Progenitor cell of endocrine pancreas (in vitro differentiated cells): ENCODE measurements at places on chromosomes 4 and X.

DNA sequence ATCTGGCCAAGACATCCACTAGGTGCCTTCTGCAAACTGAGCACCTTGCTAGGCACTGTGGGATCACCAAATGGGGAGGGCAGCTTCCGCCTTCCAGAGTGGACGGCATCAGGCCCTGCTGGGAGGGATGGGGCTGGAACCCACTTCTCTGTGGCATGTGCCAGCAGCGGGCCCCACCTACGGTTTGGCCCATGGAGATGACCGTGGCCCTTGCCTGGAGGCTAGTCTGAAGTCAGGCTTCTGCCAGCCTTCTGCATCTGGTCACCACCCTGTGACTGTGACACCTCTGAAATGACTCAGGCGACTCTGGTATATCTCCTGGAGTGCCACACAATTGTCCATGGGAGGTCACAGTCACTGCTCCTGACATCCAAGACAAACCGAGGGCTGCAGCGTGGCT, 7.2 kb downstream of the SSR4 start:
- H3K4me3 ChIP-seq: no peak overlapping the region
- H3K27ac ChIP-seq: no peak overlapping the region
- H3K36me3 ChIP-seq: no peaks in the 10 kb centered on the region
- H3K4me1 ChIP-seq: no peaks in the 10 kb centered on the region

- no peak overlapping the region for H3K4me3 ChIP-seq
- H3K27me3 ChIP-seq: peaks cover 5% of the 10 kb centered on the region
- H3K36me3 ChIP-seq: no peaks in the 10 kb centered on the region
- no peak overlapping the region for H3K27ac ChIP-seq
- DNase-seq: no peak
These were observed 24.8 kb upstream of the SMARCA5 start for GRCh38 chr4:143488687-143489086.

DNA sequence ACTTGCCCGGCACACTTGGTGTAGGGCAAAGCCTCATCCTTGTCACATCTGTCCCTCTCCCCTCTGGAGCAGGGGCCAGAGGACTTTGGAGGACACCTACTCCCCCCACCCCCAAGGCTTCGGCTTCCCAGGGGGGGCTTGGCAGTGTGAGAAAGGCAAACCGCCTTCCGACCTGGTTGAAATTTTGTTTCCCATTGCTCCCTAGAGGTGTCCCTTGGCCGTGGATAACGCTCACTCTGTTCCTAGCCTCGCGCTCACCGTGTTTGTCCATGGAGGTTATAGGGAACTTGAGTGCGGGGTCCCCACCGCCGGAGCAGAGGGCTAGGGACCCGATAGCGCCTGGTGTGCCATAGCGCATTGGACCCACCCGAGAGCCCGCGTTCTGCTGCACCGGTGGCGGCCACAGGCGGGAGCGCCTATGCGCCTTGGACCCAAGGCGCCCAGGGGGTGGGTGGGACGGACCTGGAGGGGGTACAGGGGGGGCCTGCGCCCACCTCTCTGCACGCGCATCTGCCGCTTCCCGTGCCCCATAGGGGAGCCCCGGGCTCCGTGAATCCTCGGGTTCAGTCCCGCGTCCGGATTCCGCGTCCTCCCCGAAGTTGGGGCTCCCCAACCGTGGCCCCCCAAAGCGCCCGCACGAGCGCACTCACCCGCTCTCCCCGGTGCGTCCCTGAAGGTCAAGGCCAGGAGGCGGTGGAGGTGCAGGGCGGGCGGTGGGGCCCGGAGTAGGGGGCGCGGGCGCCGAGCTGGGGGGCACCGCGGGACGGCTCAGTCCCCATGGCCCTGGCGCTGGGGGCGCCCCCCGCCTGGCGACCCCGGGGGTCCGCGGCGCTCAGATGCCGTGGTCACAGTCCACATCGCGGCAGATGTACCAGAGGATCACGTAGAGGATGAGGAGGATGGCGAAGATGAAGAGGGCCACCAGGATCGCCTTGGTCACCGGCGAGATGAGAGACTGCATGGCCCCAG, 82.7 kb upstream of the DHRSX start:
- no peaks in the 10 kb centered on the region for H3K36me3 ChIP-seq
- peak overlapping the region; percentile 20 for H3K4me3 ChIP-seq
- DNase-seq: no peak
- H3K4me1 ChIP-seq: peaks cover 9% of the 10 kb centered on the region
- peaks cover 67% of the 10 kb centered on the region for H3K27me3 ChIP-seq

DNA sequence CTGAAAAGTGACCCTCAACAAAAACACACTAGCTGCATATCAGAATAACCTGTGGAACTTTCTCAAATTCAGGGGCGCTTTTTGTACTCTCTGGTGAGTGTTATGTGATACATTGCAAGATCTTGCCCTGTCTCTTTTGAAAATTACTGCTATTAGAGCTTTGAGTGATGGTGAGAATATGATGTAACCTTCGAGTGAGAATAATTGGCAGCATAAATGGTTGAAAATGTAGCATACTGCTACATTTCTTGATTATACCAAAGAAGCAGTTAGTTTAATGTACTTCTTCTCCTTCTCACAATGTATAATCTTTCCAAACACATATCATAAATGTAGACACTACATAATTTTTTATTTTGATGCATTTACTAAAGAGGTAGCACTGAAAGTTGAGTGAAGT, 882.9 kb downstream of the FSTL5 start:
- DNase-seq: no peak
- no peaks in the 10 kb centered on the region for H3K27me3 ChIP-seq
- no peak overlapping the region for H3K4me3 ChIP-seq
- no peaks in the 10 kb centered on the region for H3K36me3 ChIP-seq
- peaks cover 9% of the 10 kb centered on the region for H3K4me1 ChIP-seq

DNA sequence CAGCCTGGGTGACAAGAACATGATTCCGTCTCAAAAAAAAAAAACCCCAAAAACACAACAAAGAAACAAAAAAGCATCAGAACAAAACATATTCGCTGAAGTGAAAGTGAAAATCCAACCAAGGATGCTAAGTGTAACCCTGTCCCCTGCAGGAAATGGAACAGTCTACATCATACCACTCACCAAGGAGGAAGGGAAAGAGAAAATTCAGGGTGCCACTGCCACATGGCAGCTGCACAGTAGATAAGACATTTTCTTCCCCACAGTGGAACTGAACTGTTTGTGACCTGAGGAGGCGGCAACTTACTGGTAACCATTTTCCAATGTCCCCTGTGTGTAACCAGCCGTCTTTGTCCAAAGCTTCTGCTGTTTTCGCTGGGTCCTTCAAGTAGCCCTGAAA, 28.2 kb upstream of the CENPU start:
- no peak for DNase-seq
- no peaks in the 10 kb centered on the region for H3K36me3 ChIP-seq
- no peak overlapping the region for H3K27ac ChIP-seq
- H3K4me3 ChIP-seq: no peak overlapping the region
- H3K27me3 ChIP-seq: peaks cover 3% of the 10 kb centered on the region

GRCh38 chr4:44662623-44663005, 11.2 kb upstream of the YIPF7 start:
- H3K27me3 ChIP-seq: no peaks in the 10 kb centered on the region
- no peak for DNase-seq
- peaks cover 2% of the 10 kb centered on the region for H3K4me1 ChIP-seq

- no peak for DNase-seq
- peaks cover 13% of the 10 kb centered on the region for H3K4me1 ChIP-seq
- no peak overlapping the region for H3K4me3 ChIP-seq
- no peak overlapping the region for H3K27ac ChIP-seq
- H3K36me3 ChIP-seq: no peaks in the 10 kb centered on the region
These were observed 3.2 kb downstream of the KDR start for GRCh38 chr4:55122235-55122634.

GRCh38 chr4:165384598-165384997, 5.8 kb downstream of the CPE start:
- H3K27me3 ChIP-seq: no peaks in the 10 kb centered on the region
- H3K36me3 ChIP-seq: no peaks in the 10 kb centered on the region
- H3K27ac ChIP-seq: no peak overlapping the region
- H3K4me3 ChIP-seq: no peak overlapping the region
- peaks cover 16% of the 10 kb centered on the region for H3K4me1 ChIP-seq

- no peaks in the 10 kb centered on the region for H3K27me3 ChIP-seq
- H3K4me1 ChIP-seq: peaks cover 1% of the 10 kb centered on the region
- H3K4me3 ChIP-seq: no peak overlapping the region
- peaks cover 2% of the 10 kb centered on the region for H3K36me3 ChIP-seq
- H3K27ac ChIP-seq: no peak overlapping the region
These were observed 50.5 kb downstream of the RHOH start for GRCh38 chr4:40247350-40247749.

GRCh38 chrX:132712350-132712749, 223.5 kb upstream of the MBNL3 start:
- no peaks in the 10 kb centered on the region for H3K27me3 ChIP-seq
- no peaks in the 10 kb centered on the region for H3K36me3 ChIP-seq
- H3K4me3 ChIP-seq: no peak overlapping the region

DNA sequence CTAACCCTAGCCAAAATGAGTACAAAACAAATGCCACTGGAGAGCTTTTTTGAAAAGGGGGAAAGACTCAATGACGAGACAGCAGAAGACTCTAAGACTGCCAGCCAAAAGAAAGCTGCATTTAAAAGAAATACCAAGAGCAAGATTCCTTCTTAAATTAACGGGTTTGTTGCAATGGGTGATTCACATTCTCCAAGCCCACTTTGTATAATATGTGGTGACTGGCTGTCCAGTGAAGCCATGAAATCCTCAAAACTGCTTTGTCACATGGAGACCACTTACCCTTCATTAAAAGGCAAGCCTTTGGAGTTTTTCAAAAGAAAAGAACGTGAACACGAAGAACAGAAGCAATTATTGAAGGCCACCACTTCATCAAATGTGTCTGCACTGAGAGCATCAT, 68.2 kb downstream of the MRPL1 start:
- H3K27ac ChIP-seq: no peak overlapping the region
- H3K4me3 ChIP-seq: no peak overlapping the region
- H3K4me1 ChIP-seq: no peaks in the 10 kb centered on the region
- H3K27me3 ChIP-seq: no peaks in the 10 kb centered on the region

DNA sequence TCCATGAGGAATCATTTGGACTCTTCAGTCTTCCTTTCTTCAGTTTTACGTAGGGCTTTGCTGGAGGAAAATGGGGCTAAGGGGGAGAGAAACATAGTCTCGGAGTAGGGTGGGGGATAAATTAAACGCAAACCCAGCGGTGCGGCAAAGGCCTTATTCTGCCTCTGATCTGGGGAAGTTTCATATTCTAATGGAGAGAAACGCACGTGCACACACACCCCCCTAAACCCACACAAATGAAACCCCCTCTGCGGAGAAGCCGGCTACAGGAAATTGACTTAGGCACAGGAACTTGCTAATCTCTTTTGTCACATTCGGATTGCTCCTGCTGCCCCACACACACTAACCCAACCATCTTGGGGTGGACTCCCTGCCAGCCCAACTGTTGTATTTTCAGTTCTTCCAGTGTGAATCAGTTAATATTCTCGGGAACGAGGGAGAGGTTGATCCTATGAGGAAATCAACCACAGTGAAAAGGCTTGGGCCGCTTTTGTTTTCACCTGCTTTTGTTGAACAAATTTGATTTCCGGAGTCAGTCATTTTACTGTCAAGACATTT, at the start of gene RHOH:
RHOH (plus strand) TSS at position 308 of the 558 bp plus-strand sequence. CDS start 46,356 bp downstream, outside the sequence.
- H3K27me3 ChIP-seq: no peaks in the 10 kb centered on the region
- peak within 1 kb of the TSS; percentile 81 for H3K27ac ChIP-seq
- DNase-seq: no peak
- peaks cover 32% of the 10 kb centered on the region for H3K4me1 ChIP-seq

DNA sequence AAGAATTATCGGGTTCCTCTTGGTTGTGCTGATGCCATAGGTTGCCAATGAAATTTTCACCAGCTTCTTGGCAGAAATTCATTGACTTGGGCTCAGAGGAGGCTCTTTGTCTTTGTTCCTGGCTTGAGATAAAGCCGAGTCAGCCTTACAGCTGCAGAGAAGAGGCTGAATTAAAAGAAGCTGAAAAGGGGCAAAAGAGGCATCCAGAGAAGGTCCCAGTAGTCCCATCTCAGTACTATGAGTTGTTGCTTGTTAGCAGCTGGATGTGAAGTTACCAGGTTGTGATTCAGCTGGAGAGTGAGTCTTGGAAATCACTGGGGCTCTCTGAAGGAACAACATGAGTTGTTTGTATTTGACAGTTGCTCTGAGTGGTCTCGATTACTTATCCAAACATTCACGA, 59.7 kb downstream of the SMAD1 start:
- H3K36me3 ChIP-seq: peaks cover 10% of the 10 kb centered on the region
- peaks cover 18% of the 10 kb centered on the region for H3K4me1 ChIP-seq
- DNase-seq: no peak
- H3K4me3 ChIP-seq: no peak overlapping the region
- no peak overlapping the region for H3K27ac ChIP-seq

GRCh38 chr4:40649321-40649720, 19.7 kb upstream of the RBM47 start:
- H3K27ac ChIP-seq: no peak overlapping the region
- no peak overlapping the region for H3K4me3 ChIP-seq
- no peaks in the 10 kb centered on the region for H3K27me3 ChIP-seq
- peaks cover 2% of the 10 kb centered on the region for H3K4me1 ChIP-seq

DNA sequence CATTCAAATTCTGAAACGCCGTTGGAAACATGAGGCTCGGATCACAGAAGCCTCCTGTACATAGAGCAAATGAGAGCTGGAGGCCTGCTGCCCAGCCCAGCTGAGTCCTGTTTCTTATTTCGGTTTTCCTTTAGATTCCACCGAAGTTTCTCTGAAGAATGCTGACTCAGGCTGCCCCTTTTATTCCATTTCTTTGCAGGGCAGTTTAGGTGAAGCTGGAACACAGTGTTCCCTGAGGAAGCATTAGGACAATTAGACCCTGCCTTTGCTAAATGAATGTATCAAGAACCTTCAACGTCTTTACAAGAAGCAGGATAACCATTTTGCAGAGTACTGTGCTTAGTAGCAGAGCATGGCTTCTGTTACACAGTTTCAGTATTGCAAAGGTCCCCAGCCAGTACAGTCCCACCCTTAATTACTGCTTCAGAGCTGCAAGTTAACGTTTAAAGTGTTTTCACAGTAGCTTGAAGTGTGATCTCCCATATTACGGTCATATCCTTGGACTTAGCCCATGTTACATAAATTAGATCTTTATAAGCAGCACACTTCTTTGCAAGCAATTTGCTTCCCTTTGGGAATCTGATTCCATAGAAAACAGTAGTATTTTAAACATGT, 117.0 kb downstream of the TBL1X start:
- H3K27me3 ChIP-seq: no peaks in the 10 kb centered on the region
- H3K4me1 ChIP-seq: no peaks in the 10 kb centered on the region
- no peak for DNase-seq
- no peaks in the 10 kb centered on the region for H3K36me3 ChIP-seq

GRCh38 chr4:55318175-55319129, 27.6 kb upstream of the SRD5A3 start:
- H3K36me3 ChIP-seq: no peaks in the 10 kb centered on the region
- no peak overlapping the region for H3K27ac ChIP-seq
- DNase-seq: no peak
- H3K27me3 ChIP-seq: peaks cover 4% of the 10 kb centered on the region
- H3K4me3 ChIP-seq: no peak overlapping the region

DNA sequence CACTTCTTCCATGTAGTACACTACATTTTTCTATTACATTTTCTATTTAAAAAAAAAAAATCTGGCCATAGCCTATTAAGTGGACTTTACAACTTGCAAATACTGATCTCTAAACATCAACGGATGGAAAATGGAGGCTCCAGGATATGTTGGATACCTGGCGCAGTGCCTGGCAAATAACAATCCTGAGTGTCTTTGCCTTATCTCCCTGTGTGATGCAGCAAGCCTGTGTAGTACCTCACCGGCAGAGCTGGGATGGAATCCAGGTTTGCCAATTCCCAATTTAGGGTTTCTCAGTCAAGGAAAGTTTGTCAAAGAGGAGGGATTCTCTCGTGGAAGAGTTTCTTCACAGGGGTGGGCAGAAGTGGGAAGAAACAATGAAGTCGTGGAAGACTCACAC, 93.2 kb downstream of the KDR start:
- H3K27me3 ChIP-seq: peaks cover 12% of the 10 kb centered on the region
- no peak for DNase-seq
- no peak overlapping the region for H3K27ac ChIP-seq
- H3K4me1 ChIP-seq: peaks cover 2% of the 10 kb centered on the region
- H3K36me3 ChIP-seq: no peaks in the 10 kb centered on the region
